ENCODE measurements at places on chromosomes 3 and 15.

- no peak for DNase-seq
Observed at GRCh38 chr15:62491642-62492041, 326.6 kb upstream of the C2CD4B start.

DNA sequence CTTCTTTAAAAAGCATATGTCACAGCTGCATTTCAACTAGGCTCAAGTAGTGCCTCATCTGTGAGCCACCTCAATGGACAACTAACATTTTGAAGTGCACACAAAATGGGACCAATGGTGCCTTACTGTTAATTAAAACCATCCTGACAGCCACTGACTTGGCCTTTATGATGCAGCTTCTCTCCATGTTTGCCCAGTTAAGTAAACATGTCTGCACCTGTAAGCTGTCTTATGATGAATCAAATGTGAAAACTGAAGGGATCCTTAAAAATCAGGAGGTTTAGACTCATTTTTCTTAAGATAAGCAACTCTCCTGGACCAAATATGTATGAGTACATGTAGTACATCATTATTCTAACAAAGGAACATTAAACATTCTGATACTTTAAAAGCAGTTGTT lies 861.6 kb downstream of the ROBO1 start:
- no peak for DNase-seq

- no peak for DNase-seq
Observed at GRCh38 chr3:154540950-154541604, 111.1 kb upstream of the GPR149 start.

DNA sequence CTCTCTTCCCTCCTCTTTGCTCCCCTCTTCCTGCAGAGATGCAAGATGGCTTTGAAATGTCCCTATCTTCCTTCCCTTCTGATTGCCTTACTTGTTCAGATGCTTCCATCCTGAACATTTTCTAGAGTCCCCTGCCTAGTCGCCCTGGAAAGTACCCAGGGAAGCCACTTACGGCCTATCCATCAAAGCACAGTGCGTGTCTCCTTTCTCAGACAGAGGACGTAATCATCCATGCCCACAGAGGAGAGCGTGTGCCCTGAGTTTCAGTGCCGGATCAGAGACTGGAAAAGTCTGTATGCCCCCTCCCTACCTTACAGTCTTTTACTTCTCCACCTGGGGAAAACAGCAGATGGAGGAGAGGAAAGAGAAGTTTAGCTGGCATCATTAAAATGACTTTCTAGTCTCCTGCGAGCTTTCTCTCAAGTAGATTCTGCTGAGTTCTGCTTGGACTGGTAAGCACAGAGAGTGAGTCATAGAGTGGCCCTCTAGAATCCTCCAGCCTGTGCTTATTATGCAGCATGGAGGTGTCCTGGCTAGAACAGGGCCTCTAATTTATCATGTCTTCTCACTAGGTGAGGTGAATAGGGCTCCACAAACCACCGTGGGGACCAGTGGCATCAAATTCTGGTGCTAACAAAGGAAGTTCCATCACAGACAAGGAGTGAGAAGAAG lies 114.6 kb downstream of the SLCO3A1 start:
- no peak for DNase-seq

GRCh38 chr3:49867871-49868321 lies 1.8 kb downstream of the CAMKV start:
- DNase-seq, result peak; percentile 45

DNA sequence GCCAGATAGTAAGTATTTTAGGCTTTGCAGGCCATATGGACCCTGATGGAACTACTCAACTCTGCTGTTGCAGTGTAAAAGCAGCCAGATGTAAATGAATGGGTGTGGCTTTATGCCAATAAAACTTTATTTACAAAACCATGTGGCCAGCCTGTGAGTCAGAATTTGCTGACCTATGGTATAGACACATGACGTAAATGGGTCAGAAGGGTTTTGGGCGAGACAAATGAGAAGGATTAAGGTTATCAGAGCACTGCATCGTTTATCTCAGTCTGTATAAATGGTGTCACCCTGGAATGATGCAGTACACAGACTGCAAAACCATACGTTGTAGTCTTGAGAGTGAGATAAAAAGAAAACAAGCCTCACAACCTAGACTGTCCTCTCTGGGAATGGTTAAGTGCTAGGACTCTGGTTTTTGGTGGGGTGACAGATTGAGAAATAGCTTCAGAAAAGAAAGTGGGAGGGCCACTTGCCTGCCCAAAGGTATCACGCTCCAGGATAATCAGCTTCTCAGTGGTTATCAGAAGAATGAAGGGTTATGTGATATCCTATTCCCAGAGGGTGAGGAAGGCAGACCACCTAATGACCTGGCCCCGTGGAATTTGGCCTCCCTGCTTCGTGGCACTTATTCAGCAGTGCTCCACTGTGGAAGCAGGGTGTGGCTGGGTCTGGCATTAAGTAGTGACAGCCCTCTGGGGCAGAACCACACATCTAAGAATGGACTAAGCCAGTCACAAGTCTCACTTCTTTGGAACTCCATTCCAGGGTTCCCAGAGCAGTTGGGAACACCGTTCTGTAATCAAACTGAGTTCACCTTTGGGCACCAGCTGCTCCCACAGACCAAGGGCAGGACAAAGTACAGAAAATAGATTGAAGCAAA lies 46.1 kb downstream of the ABHD5 start:
- DNase-seq, result no peak

GRCh38 chr3:189789432-189789831 lies 158.2 kb downstream of the TP63 start:
- DNase-seq, result no peak

DNA sequence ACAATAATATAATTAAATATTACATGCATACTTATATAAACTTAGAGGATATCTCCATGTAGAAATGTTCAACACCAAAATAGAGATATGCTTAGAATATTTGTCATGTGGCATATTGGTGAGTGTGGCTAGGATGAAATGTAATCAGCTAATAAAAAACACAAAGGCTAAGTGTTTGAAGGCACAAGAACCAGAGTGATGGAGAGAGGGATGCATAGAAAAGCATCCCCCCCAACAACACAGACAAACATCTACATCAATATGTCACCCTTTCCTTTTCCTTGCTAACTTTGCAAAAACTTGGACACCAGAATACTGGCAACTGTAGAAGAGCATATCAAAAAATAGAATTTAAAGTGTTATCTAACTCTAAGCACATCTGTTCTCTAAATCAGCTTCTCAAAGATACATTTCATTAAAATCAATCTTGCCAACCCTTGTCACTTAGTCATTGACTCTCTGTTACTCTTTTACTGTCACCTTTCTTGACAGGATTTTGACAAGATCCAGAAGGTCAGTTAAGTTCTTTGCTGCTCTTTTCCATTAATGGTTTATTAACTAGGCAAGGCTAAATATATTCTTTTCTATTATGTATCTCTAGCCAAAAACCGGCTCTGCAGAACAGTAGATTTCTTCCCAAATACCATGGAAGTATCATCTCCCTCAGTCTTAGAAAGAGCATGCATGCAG lies 695.9 kb downstream of the OTOL1 start:
- DNase-seq, result no peak

DNA sequence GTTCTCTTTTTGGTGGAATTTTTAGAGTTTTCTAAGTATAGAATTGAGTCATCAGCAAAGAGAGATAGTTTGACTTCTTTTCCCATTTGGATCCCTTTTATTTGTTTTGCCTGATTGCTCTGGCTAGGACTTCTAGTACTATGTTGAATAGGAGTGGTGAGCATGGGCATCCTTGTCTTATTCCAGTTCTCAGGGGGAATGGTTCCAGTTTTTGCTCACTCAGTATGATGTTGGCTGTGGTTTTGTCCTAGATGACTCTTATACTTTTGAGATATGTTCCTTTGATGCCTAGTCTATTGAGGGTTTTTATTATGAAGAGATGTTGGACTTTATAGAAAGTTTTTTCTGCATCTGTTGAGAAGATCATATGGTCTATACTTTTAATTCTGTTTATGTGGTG lies 72.5 kb downstream of the TNFAIP8L3 start:
- no peak for DNase-seq

DNA sequence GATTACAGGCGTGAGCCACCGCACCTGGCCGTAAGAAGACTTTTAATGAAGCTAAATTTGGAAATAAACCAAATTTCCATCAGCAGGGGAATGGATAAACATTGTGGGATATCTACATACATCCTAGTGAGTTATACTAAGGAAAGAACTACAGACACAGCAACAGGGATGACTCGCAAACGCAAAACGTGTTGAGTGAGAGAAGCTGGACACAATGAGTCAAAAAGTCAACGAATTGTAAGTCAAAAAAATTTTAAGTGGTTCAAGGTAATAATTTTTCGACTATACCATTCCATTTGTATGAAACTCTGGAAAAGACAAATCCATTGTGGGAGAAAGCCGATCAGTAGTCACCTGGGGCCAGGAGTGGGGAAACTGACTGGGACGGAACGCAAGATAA lies 19.9 kb downstream of the PLA2G4F start:
- DNase-seq, result no peak

- DNase-seq, result peak; percentile 34
Observed at GRCh38 chr15:23447107-23447500, at the start of gene GOLGA6L2. Gene GOLGA6L2, minus strand, starts transcription at chr15:23447243. Its CDS starts 62 bp downstream, at chr15:23447181.

GRCh38 chr15:57505949-57506391 lies 85.7 kb upstream of the MYZAP start:
- no peak for DNase-seq

DNA sequence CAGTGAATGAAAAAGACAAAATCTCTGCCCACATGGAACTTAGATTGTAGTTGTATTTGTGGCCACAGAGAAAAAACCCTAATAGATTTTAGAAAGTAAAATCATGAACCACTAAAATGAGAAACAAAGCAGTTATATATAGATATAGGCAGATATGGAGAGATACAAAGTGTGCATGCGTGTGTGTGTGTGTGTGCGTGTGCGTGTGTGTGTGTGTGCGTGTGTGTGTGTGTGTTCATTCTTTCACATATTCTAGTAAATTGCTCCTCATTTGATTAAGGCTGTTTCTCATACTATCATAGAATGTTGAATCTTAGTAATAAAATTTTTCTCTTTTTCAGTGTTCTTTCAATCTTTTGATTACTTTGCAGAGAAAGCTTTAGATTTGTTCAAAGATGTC lies 118.6 kb downstream of the DNAJB8 start:
- no peak for DNase-seq

DNA sequence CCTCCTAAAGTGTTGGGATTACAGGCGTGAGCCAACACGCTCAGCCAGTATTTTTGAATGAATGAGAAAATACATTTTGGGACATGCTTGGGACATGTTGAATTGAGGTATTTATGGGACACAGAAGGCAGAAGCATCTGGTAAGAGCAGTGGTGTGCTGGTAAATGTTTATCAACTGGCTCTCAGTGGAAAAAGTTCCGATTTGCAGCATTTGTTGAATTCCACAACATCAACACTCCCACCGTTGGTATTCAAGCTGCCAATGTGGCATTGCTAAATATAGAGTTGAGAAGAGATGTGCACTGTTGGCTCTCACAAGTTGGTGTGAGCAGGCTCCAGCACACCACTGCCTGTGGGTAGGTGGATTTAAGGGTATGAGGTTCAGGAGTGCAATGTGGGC lies 35.8 kb upstream of the LRRFIP2 start:
- DNase-seq, result no peak

DNA sequence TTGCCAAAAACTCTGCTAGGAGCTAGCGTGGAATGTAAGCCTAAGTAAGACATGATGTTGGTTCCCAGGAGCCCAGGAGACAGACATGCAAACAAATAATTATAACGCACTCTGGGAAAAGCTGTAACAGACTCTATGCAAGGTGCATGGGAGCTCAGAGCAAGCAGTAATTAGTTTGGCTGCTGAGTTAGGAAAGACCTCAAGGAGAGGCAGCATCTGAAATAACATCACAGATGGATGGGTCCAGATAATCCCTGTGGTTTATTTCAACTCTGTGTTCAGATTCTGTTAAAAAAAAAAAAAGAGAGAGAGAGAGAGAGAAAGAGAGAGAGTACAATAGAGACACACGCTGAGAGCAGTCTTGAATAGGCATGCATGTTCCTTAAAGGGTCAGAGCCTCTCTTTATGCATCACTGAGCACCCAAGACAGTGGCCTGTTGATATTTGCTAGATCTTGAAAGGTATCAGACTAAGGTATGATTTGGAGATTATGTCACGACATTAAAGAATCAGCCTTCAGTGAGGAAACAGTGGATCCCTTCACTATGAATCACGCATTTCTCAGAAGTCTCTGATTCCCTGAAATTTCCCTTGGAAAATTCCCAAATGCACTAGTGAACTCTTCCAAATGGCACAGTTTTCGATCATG lies 124.4 kb upstream of the LIPC start:
- no peak for DNase-seq

GRCh38 chr3:50484722-50485121 lies 18.7 kb downstream of the CACNA2D2 start:
- no peak for DNase-seq

- no peak for DNase-seq
Observed at GRCh38 chr3:33773637-33774036, 24.8 kb upstream of the PDCD6IP start.

DNA sequence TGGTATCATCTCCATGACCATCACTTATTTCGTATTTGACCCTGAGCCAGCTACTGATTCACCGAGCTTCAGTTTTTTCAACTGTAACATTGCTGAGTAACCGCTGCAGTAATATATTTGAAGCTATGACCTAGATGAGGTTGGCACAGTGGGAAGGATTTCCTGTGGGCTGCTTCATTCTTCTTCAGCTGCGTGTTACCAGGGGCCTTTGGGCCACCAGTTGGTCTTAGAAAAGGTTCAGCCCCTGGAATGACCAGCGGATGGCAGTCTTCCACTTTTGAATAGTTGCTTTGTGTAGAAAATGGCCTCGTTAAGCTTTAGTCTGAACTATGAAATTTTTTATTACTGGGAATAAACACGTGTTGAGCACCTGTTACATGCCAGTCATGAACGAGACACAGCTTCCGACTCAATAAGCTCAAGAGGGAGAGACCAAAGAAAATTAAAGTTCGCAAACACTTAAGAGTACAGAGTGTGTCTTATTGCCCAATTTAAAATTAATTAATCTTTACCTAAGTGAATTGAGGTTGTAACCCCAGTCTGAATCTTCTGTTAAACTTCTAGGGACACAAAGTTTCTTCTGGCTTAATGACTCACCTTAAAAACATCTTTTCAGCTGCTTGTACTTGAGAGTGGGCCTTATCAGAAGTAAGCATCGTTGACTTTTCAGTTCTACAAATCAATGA lies 57.6 kb upstream of the NR2E3 start:
- peak; percentile 39 for DNase-seq

GRCh38 chr15:69793431-69793780 lies 304.3 kb downstream of the TLE3 start:
- no peak for DNase-seq

GRCh38 chr3:81888914-81889557 lies 127.6 kb upstream of the GBE1 start:
- no peak for DNase-seq

- no peak for DNase-seq
Observed at GRCh38 chr3:57000012-57000411, 60.5 kb upstream of the SPATA12 start.

DNA sequence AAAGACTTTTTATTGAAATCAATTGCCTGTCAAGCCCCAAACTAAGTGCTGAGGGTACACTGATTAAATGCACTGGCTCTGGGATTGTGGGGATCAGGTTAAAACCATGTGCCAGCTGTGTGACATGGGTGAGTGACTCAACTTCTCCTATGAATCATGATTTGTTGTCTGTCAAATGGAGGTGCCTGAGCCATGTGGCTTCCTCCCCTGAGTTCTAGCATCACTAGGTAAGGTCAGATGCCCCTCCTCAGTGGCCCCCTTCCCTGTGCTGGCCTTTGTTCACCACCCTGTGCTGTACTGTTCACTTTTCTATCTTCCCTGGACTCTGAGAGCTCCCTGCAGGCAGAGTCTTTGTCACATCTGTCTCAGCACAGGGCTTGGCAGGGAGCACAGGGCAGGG lies 43.6 kb upstream of the ATP2B2 start:
- DNase-seq, result peak; percentile 40

GRCh38 chr3:43034200-43034599 lies 55.1 kb downstream of the GASK1A start:
- no peak for DNase-seq

Measured in stimulated activated CD8-positive, alpha-beta memory T cell treated with anti-CD3 and anti-CD28 coated beads, Interleukin-4, amount 100 ng/mL, for 48 hours (primary cell).